ENCODE measurements at places on chromosomes 13 and 19.

- no peaks in the 10 kb centered on the region for H3K27me3 ChIP-seq
- no peak overlapping the region for H3K27ac ChIP-seq
- H3K36me3 ChIP-seq: no peaks in the 10 kb centered on the region
- H3K4me1 ChIP-seq: no peaks in the 10 kb centered on the region
Observed at GRCh38 chr19:13946414-13946813, 5.9 kb upstream of the DCAF15 start.

GRCh38 chr19:54790711-54791110, 12.7 kb upstream of the KIR2DL4 start:
- no peak overlapping the region for H3K4me3 ChIP-seq
- no peak for DNase-seq
- H3K4me1 ChIP-seq: peaks cover 20% of the 10 kb centered on the region
- H3K36me3 ChIP-seq: no peaks in the 10 kb centered on the region
- peaks cover under 1% of the 10 kb centered on the region for H3K27me3 ChIP-seq

- peaks cover 8% of the 10 kb centered on the region for H3K4me1 ChIP-seq
- H3K4me3 ChIP-seq: peak overlapping the region; percentile 28
- DNase-seq: peak; percentile 91
- peak overlapping the region; percentile 56 for H3K27ac ChIP-seq
Observed at GRCh38 chr19:38769635-38770211, 3.6 kb downstream of the LGALS7 start.

GRCh38 chr19:48346191-48346590, 17.5 kb downstream of the TMEM143 start:
- no peak overlapping the region for H3K4me3 ChIP-seq
- H3K27ac ChIP-seq: peak overlapping the region; percentile 47
- DNase-seq: no peak
- no peaks in the 10 kb centered on the region for H3K27me3 ChIP-seq
- H3K36me3 ChIP-seq: no peaks in the 10 kb centered on the region
